Activated T-helper 9 cell treated with anti-CD3 and anti-CD28 coated beads, Interleukin-2, amount 50 U/mL, for 16 hours (primary cell): ENCODE measurements at places on chromosomes 3 and 15.

- no peak for DNase-seq
Measured at GRCh38 chr15:67066041-67066958, 898 bp downstream of the SMAD3 start.

- DNase-seq, result no peak
Measured at GRCh38 chr3:46797486-46797885, 65.8 kb downstream of the MYL3 start.

- no peak for DNase-seq
Measured at GRCh38 chr15:39462691-39463090, 118.2 kb upstream of the THBS1 start.

- DNase-seq, result no peak
Measured at GRCh38 chr3:37688756-37689155, 172.9 kb upstream of the CTDSPL start.

- no peak for DNase-seq
Measured at GRCh38 chr15:29822100-29822683, at the start of gene TJP1. Gene TJP1 (minus strand): TSS chr15:29822468. CDS start chr15:29822028, 440 bp downstream.

DNA sequence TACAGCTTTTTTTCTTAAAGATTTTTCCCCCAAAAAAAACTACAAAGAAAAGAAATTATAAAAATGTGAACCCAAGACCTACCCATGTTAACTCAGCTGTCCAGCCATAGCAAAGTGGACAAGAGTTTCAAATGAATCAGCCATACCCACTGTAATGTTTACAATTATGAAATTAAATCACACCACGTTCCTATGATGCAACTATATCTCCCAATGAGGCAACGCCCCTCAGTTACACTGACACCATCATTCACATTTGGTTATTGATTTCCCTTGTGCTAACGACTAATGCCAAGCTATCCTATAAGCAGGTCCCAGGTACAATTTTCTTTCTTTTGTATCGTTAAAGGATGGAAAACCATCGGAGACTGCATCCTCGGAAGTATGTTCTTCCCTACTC is 115.1 kb upstream of the ICE2 start:
- DNase-seq, result no peak

DNA sequence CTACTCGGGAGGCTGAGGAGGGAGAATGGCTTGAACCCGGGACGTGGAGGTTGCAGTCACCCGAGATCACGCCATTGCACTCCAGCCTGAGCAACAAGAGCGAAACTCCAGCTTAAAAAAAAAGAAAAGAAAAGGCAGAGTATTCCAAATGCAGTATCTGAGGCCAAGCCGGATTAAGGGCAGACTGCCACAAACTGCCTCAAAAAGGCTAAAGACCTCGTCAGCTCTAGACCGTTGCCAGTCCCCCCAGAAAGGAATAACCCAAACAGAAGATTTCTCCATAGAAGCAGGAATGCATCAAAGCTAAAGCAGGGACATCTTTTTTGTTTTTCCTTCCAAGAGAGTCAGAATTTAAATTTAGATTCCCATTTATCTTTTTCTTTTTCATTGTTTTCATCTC is 72.9 kb downstream of the TM4SF4 start:
- DNase-seq, result no peak

- no peak for DNase-seq
Measured at GRCh38 chr3:194277104-194277785, 73.9 kb downstream of the CPN2 start.

DNA sequence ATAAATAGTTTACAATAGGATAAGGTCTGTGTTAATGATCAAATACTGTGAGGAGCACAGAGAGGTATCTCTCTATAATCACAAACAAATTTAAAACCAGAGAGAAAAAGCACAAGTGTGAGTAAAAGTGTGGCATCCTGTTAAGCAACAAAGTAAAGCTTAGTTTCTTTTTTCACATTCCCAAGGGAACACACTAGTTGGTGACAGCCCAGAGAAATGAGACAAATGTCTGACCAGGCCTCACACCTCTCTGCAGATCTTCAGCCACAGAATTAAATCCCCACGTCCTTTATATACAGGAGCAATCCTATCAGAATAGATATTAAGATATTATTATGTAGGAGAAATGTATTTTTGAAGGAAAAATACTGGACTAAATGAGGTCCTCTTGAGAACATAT is 2.7 kb downstream of the FBN1 start:
- no peak for DNase-seq

DNA sequence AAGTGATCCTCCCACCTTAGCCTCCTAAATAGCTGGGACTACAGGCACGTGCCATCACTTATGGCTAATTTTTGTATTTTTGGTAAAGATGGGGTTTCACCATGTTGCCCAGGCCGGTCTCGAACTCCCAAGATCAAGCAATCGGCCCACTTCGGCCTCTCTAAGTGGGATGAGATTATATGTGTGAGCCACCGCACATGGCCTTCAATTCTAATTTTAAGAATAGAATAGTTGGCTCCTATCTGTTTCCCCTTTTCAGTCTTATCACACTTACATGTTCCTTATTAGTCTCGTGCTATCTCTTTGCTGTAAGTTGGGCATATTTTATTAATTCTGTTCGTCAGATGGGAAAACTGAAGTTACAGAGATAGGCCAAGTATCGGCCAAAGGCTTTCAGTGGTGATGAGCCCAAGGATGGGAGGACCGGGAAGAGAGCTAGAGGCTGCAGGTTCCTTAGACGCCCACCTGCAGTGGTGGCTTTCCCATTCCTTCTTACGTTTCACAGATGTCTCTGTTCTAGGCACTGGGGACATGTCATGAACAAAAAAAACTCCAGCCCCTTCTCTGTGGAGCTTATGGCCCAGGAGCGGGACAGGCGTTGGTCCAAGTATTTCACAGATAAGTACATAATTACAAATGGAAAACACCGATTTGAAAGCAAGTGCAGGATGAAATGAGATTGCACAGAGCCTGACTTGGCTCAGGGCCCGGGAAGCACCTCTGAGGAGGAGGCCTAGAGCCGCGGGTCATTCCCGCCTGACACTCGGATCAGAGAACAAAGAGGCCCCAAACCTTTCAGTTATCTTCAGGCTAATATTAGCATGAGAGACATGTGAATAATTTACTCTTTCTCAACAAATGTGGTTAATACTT is 91.1 kb upstream of the KLF13 start:
- no peak for DNase-seq

DNA sequence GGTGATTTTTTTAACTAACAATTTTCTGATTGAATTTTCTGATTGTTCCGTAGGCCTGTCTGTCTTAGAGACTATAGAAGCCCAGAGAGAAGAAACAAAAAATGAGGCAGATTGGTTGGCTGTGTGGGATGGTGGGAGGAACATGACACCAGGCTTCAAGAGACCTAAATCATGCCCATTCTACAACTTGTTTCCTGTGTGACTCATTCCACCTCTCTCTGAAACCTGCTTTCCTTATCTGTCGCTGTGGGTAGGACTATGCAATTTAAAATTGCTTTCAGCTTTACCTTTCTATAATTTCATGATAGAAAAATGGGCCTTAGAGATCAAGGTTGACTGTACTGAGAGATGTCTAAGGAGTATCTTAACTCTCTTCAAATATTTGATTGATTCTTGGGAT is 44.5 kb downstream of the OXNAD1 start:
- peak; percentile 43 for DNase-seq

GRCh38 chr3:187713504-187713903 is 11.1 kb upstream of the RTP2 start:
- DNase-seq, result no peak

DNA sequence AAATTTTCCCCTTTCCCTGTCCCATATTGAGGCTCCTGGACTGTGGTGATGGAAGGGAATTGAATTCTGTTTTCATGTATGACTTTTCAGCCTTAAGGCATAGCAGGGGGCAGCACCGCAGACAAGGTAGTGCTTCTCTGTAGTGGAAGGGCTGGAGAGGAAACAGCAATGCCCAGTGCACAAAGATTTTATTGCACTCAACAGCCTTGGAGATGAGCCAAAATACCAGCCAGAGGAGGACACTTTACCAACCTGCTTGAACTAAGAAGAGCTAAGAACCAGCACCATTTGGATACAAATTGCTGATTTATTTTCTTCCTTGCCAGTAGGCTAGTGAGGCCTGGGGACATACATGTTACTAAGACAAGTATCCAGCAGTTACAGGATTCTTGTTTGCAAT is 98.7 kb downstream of the KCNMB2 start:
- DNase-seq, result no peak

DNA sequence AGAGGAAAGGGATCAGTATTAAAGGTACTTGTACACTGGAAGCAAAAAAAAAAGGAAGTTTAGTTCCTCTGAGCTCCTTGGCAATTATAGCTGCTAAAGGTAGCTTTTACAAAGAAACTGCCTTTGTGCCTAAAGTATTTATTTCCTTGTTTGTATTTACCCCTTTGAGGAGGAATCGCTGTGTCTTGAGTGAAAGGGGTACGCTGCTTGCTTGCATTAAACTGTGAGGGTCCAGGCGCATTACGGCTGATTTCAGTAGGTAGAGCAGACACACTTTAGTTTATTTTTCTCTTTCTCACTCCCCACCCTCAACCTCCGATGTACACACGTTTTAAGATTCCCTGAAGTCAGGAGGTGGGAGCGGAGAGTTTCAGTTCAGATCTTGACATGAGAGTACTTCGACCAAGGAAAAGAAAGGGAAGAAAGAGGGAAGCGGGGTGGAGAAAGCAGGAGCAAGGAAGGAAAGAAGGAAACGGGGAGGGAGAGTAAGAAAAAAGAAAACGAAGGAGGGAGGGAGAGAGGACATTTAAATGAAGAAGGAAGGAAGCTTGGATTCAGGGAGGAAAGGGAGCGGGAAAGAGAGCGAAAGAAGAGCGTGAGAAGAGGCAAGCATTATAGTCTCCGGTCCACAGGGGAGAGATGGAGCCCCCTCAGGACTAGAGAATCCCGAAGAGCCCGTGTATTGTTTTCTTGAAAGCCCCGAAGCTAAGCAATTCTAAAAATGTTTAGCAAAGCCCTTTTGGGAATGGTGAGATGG is 1.2 kb upstream of the MME start:
- no peak for DNase-seq

DNA sequence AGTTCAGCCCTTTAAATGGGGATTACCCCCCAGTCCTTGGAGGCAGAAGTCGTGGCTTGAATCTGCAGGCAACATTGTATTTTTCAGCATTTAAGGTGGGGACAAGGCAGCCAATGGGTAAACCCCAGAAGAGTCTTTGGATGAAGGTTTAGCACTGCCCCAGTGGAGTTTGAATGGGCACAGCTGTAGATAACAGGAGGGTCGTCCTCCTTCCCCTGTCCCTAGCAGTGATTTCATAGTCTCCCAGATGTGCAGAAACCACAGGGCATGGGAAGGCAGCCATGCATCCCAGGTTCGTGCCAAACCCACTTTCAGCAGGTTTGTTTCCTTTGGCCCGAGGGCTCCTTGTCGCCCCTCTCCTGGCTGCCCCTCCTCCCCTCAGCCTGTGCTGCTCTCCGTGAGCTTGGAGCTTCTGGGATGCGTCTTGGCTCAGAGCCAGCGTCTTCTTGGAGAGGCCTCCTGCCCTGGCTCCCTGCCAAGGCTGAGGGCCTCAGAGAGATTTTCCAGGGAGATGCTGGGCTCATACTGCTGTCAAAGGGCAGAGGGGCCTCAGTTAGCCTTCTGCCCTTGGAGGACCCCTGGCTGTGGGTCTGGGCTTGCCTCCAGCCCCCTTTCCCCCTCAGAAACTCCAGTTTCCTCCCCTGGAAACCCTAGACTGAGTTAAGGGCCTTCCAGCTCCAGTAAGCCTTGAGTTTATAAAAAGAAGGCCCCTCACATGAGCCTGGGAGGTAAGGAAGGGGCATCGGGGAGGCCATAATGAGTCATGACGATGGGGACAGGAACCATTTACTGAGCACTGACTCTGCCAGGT is 48.9 kb upstream of the POLG start:
- no peak for DNase-seq

- no peak for DNase-seq
Measured at GRCh38 chr15:69727121-69727924, 274.7 kb downstream of the RPLP1 start.

DNA sequence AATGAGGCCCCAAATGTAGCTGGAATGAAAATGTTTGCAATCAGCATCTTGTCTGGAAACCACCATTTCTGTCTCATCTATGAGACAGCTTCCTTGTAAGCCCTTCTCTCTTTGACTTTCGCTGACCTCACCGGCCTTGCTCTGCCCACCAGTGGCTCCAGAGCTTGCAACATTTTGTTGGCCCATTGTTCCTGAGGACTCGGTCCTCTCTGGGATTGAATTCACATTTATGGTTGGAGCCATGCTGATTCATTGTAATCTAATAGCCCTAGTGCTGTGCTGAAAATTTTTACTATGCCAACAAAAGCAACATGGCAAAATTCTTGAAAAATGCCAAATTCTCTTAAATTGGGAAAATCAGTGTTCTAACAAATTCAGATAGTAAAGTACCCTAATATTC is 37.2 kb downstream of the ABHD5 start:
- no peak for DNase-seq

DNA sequence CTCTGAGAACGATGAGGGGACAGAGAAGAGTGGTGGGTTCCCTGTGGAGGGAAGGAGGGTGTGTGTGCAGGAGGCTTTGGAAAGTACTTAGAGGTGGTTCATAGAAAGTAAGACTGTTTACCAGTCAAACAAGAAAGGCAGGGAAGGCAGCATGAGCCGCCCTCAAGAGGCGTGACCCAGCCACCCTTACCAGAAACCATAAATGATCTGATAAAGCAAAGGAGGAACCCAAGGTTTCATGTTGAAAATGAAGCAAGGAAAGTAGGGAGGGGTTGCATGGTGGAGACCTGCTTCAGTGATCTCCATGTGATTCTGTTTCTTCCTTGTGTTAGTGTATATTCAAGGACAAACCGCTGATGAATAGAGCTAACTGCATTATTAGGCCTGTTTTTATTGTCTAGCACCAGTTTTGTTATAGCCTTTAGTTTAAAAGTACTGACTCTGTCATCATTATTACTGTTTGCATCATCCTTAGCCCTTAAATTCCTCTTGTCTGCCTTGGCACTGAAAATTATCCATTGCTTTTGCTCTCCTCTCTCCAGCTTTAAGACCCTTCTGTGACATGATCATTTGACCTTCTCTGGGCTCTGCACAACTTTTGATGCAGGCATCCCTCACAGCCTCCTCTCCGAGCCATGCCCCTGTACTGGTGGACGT is 96.1 kb downstream of the STAC start:
- no peak for DNase-seq

GRCh38 chr3:113819866-113820265 is 18.7 kb upstream of the GRAMD1C start:
- no peak for DNase-seq

GRCh38 chr3:15591242-15591641 is 10.1 kb downstream of the HACL1 start:
- no peak for DNase-seq

GRCh38 chr3:45321607-45322391 is 66.6 kb upstream of the LARS2 start:
- DNase-seq, result no peak

- DNase-seq, result no peak
Measured at GRCh38 chr15:73275862-73276261, 92.9 kb downstream of the HCN4 start.

- DNase-seq, result no peak
Measured at GRCh38 chr3:150589759-150590158, 13.4 kb upstream of the SELENOT start.

- no peak for DNase-seq
Measured at GRCh38 chr3:76107935-76108570, 322.7 kb upstream of the ZNF717 start.
